HuH-7 (cell line): ENCODE measurements at places on chromosomes 11 and 22.
A peak's percentile ranks its signal among the peaks of the same experiment; 100 is the strongest.

GRCh38 chr11:34621876-34622275 lies 983 bp downstream of the EHF start:
- no peak for DNase-seq

DNA sequence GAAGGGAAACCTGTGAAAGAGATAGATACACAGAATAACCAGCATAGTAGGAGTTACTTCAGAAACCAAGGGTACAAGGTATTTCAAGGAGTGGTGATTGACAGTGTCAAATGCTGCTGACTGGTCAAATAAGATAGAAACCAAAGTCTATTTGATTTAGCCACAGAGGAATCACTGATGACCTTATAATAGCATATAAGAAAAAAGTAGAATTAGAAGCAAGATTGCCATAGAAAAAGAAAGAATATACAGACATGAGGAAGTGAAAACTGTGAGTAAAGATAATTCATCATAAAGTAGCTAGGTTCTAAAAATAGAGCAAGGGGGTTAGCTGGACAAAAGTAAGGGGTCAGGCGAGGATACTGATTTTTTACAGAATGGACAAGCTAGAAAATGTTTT lies 14.2 kb downstream of the ZBTB44 start:
- DNase-seq, result no peak

GRCh38 chr11:116851626-116852025 lies 14.2 kb upstream of the APOA1 start:
- no peak for DNase-seq

- no peak for DNase-seq
Measured at GRCh38 chr11:60769811-60770210, 13.1 kb downstream of the MS4A15 start.

DNA sequence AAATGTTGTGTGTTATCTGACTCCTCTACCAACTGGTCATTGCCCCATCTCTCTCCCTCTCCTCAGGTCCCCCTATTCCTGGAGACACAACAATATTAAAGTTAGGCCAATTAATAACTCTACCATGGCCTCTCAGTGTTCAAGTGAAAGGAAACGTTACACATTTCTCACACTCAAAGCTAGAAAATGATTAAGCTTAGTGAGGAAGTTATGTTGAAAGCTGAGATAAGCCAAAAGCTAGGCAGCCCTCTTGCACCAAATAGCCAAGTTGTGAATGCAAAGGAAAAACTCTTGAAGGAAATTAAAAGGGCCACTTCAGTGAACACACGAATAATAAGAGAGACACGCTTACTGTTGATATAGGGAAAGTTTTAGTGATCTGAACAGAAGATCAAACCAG lies 6.9 kb downstream of the DLG2 start:
- DNase-seq, result no peak

- no peak for DNase-seq
Measured at GRCh38 chr11:120139316-120140069, 1.6 kb upstream of the TRIM29 start.

- DNase-seq, result no peak
Measured at GRCh38 chr22:31544481-31545480, 48.4 kb downstream of the SFI1 start.

- no peak for DNase-seq
Measured at GRCh38 chr11:87324817-87325489, 287.2 kb downstream of the TMEM135 start.

- no peak for DNase-seq
Measured at GRCh38 chr22:19729507-19729906, 6.2 kb downstream of the GP1BB start.

GRCh38 chr11:32244453-32244852 lies 153.6 kb downstream of the RCN1 start:
- no peak for DNase-seq

GRCh38 chr11:46427364-46427763 lies 35.8 kb upstream of the CHRM4 start:
- no peak for DNase-seq

GRCh38 chr11:62680825-62681240 lies 2.0 kb upstream of the UBXN1 start:
- DNase-seq, result peak; percentile 89

GRCh38 chr11:80163011-80163410 lies 722.2 kb upstream of the TENM4 start:
- no peak for DNase-seq

GRCh38 chr11:134949121-134950090 lies 537.4 kb upstream of the B3GAT1 start:
- DNase-seq, result no peak

DNA sequence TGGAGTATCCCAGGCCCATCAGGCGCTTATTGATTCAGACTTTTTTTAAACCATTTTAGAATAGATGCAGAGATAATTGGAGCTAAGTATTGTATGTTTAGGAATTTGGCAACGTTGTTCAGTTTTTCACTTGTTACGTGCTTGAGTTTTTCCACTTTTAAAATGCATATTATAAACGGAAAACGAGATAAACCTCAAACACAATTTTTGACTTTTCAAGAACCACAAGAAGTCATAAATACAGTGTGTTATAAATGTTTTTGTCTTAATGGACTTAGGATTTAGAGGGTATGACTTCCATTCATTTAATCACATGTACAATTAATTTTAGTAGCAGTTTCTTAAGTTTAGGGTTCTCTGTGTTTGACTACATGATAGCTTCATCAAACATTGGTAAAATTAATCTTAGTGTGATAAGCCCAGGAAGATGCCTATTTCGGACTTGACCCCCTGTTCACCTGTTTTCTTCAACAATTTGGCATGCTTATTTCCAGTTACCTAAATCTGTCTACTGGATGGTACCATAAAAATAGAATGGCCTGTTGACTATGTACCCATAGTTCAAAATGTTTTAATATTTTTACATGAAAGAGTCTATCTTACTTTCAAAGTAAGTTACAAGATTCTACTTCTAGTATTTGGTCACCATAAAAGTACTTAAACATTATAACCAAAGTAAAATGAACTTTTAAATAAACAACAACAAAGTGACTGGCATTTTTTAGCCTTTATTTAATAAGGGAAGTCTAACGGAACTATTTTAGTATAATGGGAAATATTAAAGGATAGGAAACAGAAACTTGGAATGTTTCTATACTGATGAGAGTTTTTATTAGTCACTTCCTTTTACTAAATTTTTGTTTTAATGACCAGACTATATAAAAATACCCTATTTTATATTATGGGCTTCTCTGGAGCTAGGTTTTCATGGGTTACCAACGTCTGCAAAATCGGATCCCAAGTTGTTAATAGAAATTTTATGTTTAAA lies 1.4 kb downstream of the ZC3H12C start:
- DNase-seq, result no peak

DNA sequence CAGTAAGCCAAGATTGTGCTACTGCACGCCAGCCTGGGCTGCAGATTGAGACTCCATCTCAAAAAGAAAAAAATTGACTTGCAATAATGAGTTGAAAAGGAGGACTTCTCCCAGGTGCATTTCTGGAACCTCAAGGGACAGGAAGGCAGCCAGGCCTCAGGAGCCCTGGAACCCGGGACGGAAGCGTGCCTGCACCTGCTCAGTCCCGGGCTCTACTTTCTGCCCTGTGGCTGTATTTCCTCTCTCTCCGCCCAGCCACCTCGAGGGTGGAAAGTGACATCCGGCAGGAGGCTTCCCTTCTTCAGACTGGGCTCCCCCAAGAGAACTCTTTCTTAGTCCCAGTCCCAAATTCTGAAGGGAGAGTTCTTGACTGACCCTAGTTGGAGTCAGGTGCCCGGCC lies 20.2 kb upstream of the GAL start:
- no peak for DNase-seq

GRCh38 chr11:78465169-78465942 lies 47.7 kb upstream of the GAB2 start:
- DNase-seq, result no peak

GRCh38 chr22:39723899-39724351 lies 153.4 kb downstream of the CACNA1I start:
- DNase-seq, result no peak

GRCh38 chr22:28801845-28802594 lies 1.7 kb upstream of the XBP1 start:
- DNase-seq, result peak; percentile 74

DNA sequence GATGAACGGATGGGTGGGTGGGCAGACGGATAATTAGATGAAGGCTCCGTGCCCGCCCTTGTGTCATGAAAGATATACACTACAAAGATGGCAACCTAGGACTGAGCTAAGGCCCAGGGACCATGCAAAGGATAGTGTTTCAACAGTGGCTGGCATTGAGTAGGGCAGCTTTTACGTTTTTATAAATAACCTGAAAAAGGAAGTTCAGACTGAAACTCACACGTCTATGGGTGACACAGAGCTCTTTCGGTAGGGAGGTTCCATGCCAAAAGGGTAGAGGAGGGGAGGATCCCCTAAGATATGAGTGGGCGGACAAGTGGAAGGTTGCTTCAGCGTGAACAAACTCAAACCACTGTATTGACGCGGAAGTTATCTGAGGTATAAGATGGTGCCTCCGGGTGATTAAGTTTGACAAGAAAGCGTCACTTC lies 90.5 kb downstream of the UBASH3B start:
- no peak for DNase-seq

DNA sequence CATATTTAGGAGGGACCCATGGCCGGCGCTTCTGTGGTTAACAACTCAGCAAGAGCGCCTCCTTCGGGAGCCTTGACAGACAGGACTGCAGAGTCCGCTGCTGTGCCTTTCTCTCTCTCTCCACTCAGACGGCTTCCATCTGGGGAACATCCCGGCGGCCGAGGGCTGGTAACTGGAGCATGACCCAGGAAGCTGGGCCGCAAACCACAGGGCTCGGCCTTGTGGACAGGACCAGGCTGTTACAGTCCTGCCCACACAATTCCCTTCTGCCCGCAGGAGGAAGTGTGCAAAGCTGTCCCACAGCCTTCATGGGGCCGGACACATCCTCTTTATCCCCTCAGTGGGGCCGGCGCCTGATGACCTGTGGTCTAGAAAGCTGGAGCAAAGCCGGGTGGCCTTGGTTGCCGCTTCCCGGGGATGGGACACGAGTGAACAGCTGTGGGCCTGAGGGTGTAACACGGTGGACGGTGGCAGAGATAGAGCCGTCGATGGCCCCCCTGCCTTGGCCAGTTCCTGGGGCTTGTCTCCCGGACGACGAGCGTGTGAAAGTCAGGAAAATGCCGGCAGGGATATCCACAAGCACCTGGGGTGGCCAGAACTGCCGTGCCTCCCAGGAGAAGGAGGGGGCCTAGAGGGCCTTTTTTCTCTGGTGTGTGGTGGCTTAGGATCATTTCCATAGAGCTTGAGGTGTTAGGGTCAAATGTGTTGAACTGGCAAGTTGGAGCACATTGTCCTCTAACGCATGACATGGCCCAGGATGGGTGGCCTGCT lies 50.1 kb downstream of the FBLN1 start:
- DNase-seq, result no peak

GRCh38 chr22:26906464-26906863 lies 249.1 kb downstream of the MIAT start:
- no peak for DNase-seq

- no peak for DNase-seq
Measured at GRCh38 chr11:11135820-11136476, 217.1 kb downstream of the CSNK2A3 start.

DNA sequence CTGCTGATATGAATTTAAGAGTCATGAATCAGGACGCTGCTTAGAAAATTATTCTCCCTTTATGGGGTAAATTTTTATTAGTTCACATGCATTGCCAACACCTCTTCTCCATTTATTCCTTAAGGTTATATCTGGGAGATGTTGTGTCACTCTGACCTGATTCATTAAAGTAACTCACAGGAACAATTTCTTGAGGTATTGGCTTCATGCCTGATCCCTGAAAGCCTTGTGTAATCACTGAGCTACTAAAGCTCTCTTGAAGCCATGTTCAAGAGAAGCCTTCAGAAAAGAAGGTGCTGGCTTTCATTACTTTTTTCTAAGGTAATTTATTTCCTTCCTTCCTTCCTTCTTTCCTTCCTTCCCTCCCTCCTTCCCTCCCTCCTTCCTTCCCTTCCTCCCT lies 420.6 kb downstream of the RAB38 start:
- DNase-seq, result no peak

DNA sequence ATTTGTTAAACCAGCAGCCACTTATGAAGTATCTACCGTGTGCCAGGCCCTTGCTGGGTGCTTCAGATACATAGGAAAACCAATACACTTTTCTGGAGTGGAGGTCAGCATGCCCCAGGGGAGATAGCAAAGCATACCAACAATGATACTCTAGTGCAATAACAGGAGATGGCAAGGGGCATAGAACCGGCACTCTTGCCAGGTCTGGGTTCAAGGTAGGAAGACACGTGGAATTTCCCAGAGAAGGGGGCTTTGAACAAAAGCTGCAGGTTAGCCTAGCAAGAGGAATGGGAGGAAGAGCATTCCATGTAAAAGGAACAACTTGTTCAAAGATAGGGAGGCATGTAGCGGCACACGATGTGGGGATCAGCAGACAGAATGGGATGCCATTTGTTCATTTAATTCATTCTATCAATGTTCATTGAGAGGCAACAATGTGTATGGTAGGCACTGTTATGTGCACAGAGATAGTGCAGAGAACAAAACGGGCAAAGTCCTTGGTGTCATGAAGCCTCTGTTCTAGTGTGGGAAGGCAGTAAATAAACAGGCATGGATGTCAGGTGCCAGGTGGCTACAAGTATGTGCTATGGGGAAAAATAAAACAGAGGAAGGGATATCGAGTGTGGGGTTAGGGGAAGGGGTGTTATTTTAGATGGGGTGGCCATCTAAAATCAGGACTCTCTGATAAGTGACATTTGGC lies 162.6 kb upstream of the E2F8 start:
- no peak for DNase-seq

- peak; percentile 78 for DNase-seq
Measured at GRCh38 chr11:72781313-72782080, 12.3 kb downstream of the STARD10 start.

GRCh38 chr22:19776433-19777031 lies 16.0 kb downstream of the TBX1 start:
- DNase-seq, result no peak

GRCh38 chr11:36703055-36703404 lies 105.0 kb upstream of the RAG2 start:
- no peak for DNase-seq

DNA sequence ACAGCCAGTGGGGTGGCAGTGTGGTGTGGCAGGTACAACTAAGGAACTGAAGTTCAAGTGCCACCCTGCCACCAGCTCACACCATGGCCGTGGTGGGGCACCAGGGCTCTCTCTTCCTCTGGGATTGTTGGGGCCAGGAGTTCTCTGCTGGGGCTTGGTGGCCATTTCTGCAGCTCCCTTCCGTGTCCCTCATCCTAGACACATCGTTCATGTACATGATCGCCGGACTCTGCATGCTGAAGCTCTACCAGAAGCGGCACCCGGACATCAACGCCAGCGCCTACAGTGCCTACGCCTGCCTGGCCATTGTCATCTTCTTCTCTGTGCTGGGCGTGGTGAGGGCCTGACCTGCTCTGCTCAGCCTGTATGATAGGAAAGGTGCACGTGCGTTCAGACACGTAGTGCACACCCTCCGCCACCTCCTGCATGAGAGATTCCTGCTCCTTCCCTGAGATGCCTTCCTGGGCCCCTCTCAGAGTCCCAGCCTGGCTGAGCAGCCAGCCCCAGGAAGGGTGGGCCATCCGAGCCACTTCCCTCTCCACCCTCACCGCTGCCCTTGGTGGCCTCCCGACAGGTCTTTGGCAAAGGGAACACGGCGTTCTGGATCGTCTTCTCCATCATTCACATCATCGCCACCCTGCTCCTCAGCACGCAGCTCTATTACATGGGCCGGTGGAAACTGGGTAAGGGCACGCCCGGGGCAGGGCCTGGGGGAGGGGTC lies 7.3 kb upstream of the TAGLN start:
- DNase-seq, result no peak
